ENCODE measurements at places on chromosomes 1 and 21.
A peak's percentile ranks its signal among the peaks of the same experiment; 100 is the strongest.

- no peak for DNase-seq
These were observed 288.4 kb upstream of the RGS18 start for GRCh38 chr1:191869790-191870312.

DNA sequence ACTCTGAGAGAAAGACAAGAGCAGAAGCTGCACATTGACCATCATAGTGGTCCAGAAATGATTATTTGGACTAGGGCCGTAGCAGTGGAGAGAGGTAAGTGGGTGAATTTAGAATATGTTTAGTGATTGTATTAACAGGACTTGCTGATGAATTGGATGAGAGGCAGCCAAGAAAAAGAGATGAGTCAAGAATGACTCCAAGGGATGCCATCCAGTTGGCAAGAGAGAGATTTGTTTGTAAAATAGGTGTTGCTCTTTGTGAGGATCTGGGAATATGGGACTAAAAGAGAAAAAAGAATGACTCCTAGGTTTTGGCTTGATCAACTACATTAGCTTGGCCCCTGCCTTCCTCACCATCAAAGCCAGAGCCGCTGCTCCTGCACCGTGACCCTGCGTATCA, 54.2 kb upstream of the ARTN start:
- no peak for DNase-seq

GRCh38 chr1:172582889-172583288, 49.9 kb downstream of the SUCO start:
- DNase-seq, result no peak

- DNase-seq, result no peak
These were observed 39.0 kb downstream of the LRRC71 start for GRCh38 chr1:156959414-156959813.

- no peak for DNase-seq
These were observed at the start of gene HPCA for GRCh38 chr1:32886004-32886827. Gene HPCA, plus strand, starts transcription at chr1:32886491. Its CDS starts 2,408 bp downstream, at chr1:32888899.

DNA sequence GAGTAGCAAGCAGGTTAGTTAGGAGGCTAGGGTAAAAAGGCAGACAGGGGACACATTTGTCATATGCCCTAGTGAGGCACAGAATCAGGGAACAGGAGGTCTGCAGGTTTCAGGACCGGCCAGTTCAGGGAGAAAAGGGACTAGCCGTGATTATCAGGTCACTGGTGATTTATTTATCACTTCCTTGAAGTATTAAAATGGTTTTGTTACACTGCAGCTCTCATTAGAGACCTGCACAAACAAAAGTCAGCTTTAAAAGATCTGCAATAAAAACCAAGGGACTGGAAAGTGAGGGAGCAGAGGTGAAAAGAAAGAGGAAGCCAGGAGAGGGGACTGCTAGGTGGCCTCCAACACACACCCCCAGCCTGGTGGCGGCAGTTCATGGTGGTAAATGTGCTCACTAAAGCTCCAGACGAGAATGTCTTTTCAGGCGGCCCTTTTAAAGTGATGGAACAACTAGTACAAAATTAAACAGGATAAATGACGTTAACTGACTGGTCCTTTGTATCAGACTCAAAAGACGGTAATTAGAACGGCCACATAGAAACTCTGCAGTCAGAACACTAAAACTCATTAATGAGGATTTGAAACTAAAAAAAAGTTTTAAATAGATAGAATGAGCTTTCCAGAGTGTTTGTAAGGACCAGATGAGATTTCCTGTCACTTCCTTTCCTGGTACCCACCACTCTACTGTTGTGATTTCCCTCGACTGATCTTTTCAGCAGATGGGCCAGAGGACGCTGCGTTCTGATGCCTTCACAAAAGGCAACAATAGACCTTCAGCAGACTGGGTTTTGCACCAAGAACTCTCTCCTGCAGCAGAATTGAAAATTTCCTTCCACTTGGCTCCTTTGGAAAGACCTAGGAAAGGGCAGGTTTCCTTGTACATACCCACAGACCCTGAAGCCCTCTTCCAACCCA, 136.8 kb downstream of the NTPCR start:
- no peak for DNase-seq

DNA sequence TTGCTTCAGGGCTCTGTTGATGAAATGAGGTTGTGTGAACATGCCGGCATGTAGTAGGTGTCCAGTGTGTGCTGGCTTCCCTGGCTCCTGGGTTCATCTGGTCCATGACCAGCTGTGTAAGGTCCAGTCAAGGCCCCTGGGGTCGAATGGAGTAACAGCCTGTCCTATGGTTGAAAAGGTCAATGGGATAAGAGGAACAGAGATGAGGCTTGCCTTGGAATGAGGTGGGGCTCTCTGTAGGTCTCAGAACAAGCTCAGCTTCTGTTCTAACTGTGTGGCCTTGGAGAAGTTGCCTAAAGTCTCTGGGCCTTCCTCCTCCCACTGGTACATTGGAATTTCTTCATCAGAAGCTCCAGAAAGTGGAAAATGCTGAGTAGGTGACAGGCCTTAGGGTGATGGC, 26.6 kb downstream of the RPS6KA1 start:
- DNase-seq, result no peak

GRCh38 chr21:39538453-39539042, 74.2 kb upstream of the B3GALT5 start:
- DNase-seq, result no peak

- DNase-seq, result peak; percentile 81
These were observed at the start of gene SAMSN1 for GRCh38 chr21:14545906-14546480. Gene SAMSN1, minus strand, starts transcription at chr21:14546315. Its CDS starts 54 bp downstream, at chr21:14546261.

DNA sequence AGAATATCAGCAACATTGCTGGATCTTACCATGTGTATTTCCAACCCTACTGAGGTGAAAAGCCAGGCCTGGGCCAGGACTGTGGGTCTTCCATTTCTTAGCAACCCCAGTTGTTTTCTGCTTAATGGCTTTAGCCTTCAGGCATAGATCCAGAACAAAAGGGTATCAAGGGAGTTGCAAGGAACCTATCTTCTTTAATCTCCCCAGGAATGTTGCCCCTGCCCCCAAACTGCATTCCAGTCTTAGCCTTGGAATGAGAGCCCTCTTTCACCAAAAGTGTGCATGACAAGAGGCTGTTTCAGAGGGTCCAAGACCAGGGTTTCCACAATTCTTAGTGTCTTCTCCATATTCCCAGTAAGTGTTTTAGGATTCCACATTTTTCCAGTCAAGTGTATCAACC, 87.9 kb upstream of the SOX13 start:
- DNase-seq, result no peak

GRCh38 chr1:96559707-96560596, 161.6 kb upstream of the PTBP2 start:
- no peak for DNase-seq

DNA sequence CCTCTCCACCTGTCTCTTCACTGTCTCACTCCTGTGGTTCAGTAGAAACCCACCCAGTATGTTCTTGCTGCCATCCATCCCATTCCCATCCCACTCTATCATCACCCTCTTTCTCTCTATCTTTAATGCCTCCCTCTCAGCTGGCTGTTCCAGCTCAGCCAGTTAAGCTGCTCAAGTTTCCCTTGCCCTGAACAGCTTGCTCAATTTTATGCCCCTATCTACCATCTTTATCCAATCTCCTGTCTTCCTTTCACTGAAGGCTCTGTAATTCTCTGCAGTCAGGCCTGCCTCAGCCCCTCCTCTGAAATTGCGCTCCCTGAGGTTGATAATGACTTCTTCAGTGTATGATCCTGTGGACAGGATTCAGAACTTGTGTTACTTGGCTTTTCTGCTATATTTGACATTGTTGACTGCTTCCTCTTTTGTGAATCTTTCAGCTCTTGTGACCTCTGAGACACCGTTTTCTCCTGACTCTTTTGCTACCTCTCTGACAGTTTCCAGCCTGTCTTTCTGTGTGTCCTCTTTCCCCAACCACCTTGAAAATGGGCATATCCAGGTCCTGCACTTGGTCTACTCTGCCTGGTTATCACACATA, 13.9 kb upstream of the BCAR3 start:
- DNase-seq, result no peak

DNA sequence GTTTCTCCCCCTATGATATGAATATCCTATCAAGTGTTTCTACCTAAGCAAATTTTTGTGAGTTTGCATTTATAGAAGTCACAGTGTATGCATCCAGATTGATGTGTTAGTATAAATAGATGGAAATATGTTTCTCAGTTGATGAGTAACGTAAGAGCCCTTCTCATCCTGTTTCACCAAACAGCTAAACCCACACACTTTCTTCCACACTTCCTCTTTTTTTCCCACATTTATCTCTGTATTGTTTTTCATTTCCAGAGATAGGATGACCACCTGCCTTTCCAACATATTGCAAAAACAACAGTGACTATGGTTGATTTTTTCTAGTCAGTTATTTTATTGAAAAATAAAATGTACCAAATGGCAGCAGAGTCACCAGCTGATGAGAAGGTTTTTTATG, 490.1 kb downstream of the NEGR1 start:
- DNase-seq, result no peak

GRCh38 chr1:55542901-55543504, 327.8 kb upstream of the USP24 start:
- no peak for DNase-seq

DNA sequence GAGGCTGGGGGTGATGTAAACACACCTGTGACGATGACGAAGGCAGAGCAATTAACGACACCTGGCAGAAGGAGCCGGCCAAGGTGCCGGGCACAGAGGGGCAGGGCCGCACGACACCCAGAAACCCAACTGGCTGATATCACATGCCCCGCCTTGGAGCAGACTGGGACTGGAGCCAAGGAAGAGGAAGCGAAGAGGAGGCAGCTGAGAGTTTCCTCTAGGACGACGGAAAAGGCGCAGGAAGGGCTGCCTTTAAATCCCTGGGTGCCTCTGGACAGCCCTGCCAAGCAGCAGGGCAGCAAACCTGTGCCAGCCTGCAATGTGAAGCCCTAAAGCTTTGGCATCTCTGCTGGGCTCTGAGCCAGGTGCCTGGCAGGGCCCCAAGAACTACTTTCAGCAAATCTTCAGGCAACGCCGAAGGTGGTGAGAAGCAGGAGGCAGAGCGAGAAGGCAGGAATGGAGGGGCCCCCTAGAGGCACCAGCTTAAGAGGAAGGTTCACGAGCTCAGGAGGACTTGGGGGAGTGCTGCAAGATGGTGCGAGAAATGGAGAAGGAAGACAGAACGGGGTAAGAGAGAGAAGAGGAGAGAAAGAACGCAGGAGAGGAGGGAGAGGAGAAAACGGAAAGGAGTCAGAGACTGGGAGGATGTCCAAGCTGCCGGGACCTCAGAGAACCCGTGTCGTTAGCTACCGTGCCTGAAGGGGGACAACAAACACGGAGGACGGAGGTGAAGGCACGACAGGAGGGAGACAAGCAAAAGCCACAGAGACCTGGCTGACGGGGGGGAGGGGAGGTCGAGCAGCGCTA, 25.3 kb upstream of the PEF1 start:
- no peak for DNase-seq

GRCh38 chr21:44996501-44996921, 56.7 kb downstream of the SLX9 start:
- no peak for DNase-seq

GRCh38 chr1:161115132-161115711, 2.6 kb downstream of the PFDN2 start:
- no peak for DNase-seq

- no peak for DNase-seq
These were observed 14.9 kb downstream of the FASLG start for GRCh38 chr1:172673761-172674160.

All from CD4-positive, alpha-beta T cell treated with Interferon gamma for 1 hour (primary cell).